ENCODE measurements at places on chromosomes 7 and 10.

- DNase-seq = no peak
Observed at GRCh38 chr10:11012421-11013295, 5.0 kb upstream of the CELF2 start.

DNA sequence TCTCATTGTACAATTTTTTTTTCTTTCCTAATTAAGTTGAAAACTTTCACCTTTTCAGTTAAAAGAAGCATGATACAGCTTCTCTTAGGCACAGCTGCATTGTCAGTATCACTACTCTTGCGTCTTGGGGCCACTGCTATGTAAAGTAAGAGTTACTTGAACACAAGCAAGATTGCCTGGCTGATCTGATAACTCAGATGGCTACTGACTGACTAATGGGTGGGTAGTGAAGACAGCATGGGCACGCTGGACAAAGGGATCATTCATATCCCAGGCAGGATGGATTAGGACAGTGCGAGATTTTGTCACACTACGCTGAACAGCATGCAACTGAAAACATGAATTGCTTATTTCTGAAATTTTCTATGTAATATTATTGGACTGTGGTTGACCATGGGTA is 11.6 kb upstream of the ADAMTS14 start:
- no peak for DNase-seq

DNA sequence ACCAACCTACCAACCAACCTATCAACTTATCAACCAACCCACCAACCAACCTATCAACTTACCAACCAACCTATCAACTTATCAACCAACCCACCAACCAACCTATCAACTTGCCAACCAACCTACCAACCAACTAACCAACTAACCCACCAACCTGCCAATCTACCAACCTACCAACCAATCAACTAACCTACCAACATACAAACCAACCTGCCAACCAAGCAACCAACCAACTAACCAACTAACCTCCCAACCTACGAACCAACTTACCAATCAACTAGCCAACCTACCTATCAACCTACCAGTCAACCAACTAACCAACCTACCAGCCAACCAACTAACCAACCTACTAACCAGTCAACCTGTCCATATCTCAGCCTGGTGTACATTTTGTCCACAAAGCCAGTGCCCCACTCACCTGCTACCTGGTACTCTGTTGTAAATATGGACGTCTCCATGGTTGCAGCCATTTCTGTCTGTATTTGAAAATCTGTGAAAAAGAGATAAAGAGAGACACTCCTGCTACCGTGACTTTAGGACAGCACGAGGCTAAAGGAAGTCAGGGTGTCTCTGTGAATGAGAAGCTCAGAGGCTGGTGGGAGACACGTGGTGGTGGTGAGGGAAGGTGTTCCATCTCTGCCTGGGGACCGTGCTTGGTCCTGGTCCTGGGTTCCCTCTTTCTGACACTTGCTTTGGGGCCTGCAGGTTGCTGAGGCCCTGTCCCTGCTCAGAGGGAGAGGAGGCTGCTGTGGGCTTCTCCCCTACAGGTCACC is 41.9 kb upstream of the IL15RA start:
- no peak for DNase-seq

GRCh38 chr10:129703287-129704137 is 236.5 kb downstream of the MGMT start:
- no peak for DNase-seq

GRCh38 chr7:80833289-80834268 is 85.3 kb downstream of the SEMA3C start:
- no peak for DNase-seq

GRCh38 chr7:41869596-41869995 is 166.7 kb upstream of the INHBA start:
- DNase-seq = no peak

DNA sequence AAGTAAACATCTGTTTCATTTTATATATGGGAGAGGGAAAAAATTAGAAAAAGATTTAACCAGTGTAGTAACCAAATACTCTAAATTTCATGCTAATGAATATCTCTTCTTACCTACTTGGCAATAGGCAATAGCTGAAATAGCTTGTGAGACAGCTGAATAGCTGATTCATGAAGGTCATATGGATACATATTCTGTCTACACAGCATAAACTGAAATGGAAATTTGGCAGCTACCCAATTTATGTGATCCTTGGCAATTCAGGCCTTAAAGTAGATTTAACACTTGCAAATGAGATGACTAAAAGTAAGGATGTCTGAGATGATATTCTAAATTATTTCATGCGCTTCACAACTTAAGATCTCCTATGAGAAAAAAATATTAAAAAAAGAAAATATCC is 261.2 kb upstream of the SEMA3A start:
- no peak for DNase-seq

GRCh38 chr7:33547880-33548279 is 357.5 kb upstream of the BMPER start:
- DNase-seq = no peak

DNA sequence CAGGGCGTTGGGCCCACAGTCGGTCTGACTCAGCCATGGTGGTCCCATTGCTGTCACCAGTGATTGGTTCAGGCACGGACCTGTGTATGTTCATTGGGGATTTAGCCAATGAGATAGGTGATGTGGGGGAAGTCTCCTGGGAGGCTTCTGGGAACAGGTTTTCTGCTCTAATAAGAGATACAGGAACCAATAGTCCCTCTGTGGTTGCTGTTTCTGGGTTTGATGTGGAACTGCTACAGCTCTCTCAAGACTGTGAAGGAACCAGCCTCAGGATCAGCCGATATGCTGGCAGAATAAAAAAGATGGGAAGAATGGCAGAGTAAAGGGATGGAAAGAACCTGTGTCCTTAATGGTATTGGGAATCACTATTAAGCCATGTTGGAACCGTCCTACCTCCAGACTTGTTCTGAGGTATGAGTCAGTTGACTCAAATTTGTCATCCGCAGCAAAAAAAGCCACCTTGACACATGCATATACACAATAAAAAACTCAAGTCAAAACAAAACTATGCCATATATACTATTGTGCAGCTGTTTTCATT is 70.6 kb downstream of the MCMBP start:
- DNase-seq = no peak

DNA sequence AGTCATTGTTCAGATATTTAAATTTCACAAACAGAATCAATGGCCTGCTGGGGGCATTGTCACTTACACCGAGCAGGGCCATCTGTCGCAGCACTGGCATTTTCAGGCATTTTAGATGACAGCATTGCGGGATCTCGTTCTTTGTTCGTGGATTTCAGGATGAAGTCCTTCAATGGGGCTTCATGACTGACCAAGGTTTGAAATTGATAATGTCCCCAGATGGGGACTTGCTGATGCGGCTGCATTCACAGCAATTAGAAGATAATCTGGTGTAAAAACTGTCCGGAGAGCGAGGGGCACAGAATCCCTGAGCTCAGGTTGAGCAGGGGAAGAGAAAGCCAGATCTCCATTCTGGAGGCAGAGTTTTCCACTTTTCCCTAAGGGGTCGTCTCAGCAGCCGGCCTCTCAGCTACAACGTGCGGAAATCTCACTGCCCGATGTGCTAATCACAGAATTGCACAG is 1.9 kb upstream of the C7orf33 start:
- no peak for DNase-seq

All from stimulated activated CD8-positive, alpha-beta memory T cell treated with anti-CD3 and anti-CD28 coated beads, Interleukin-2, amount 100 ng/mL, for 1 hour (primary cell).